Activated CD4-positive, alpha-beta T cell treated with anti-CD3 and anti-CD28 coated beads, Interleukin-2, amount 10 ng/mL, durations not matched to agents 24 days and 14 days (primary cell): ENCODE measurements at places on chromosomes 7 and 10. TPM values are rescaled to one million over a fixed set of nuclear protein-coding genes. Genes with fewer than 3 reads are reported as not detected.

GRCh38 chr10:86795353-86795752 lies 38.9 kb downstream of the BMPR1A start:
- DNase-seq: no peak

DNA sequence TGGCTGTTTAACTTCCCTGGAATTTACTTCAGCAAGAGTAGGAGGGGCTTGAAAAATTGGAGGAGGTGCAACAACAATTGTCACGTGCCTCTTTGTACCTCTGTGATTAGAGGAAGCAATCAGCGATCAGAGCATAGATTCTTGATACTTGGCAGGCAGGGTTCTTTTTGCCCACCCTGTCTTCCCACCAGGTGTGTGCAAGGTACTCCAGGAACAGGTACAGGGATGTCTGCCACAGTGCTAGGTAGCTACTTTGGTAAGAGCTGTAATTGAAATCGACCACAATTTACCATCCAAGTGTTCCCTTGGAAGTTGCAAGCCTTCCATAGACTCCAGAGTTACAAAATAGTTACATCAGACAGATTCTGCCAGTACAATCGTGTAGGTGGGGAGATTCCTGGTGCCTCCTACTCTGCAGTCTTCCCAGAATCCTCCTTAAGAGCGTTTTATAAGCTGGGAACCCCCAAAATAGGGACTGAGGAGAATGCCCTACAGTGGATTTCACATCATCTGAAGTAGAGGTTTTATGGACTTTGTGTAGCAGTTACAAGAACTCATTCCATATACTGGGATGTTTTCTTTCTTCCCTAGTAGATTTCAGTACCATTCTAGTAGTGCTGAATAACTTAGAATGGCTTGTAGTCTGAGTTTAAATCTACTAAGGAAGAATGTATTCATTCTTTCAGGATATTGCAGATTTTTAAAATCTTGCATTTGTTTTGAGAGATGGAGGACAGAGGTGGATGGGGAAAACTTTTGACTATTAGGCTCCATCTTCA lies 101.9 kb downstream of the EXOC4 start:
- no peak for DNase-seq

DNA sequence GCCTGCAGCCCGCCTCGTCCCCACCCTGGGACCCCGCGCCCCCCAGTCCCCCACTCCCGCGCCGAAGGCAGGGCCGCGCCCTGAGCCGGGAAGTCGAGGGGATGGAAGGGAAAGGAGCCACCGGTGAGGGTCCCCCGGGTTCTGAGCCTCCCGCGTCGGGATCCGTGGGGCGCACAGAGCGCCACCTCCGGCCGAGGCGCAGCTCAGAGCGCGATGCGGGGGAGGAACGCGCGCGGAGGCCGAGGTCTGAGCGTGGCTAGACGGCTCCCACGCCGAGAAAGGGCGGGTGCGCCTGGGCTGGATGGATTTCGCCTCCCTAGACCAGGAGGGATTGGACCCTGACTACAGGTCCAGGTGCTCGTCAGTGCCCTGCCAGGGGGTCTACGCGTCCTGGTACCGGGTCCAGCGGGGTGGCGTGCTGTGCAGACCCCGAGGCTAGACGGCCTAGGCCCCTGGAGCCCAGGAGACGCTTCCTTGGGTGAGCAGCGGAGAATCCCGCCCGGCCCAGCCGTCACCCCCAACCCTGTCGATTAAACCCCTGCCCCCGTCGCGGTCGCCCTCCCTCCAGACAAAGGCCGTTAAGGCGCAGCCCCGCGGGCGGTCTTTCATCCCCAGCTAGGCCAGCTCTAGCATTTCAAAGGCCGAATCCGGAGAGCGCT lies 986 bp upstream of the PDGFA start:
- DNase-seq: no peak

- no peak for DNase-seq
Measured at GRCh38 chr10:33026422-33026821, 68.4 kb upstream of the ITGB1 start.

DNA sequence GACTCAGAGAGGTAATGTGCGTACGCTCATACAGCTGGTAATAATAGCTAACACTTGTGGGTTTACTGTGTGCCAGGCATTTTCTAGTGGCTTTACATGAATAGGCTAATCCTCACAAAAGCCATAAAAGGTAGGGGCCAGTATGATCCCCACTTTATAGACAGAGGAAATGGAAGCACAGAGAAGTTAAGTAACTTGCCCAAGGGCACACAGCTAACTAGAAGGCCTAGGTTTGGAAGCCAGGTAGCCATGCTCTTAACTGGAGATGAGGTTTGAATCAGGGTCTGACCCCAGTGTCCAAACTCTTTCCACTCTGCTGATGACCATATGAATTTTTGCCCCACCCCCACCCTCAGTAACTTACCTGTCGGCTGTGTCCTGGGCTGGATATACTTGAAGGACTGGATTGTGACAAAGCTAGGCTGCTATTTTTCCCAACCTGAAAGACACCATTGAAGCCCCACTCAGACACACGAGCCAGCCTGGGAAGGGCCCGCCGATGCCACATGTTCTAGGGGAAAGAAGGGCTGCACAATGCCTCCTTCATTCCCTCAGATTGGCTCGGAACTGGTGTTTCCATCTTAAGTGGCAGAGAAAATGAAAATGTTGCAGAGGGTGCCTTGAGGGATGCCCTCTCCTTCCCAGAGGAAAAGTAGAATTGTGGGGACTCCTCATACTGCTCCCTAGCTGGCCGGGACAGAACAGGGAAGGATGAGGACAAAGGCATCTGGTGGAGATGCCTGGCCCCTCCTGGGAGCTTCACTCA lies 29.1 kb upstream of the EFCAB10 start:
- no peak for DNase-seq

GRCh38 chr7:102434039-102434486 lies 688 bp downstream of the ORAI2 start:
- peak; percentile 74 for DNase-seq

- no peak for DNase-seq
Measured at GRCh38 chr10:19791032-19791431, 25.2 kb upstream of the PLXDC2 start.

- DNase-seq: no peak
Measured at GRCh38 chr10:64394744-64395143, 873.5 kb downstream of the REEP3 start.

- no peak for DNase-seq
Measured at GRCh38 chr7:17946591-17946990, 6.3 kb upstream of the SNX13 start.

- no peak for DNase-seq
Measured at GRCh38 chr10:19658622-19659233, 157.5 kb upstream of the PLXDC2 start.

- no peak for DNase-seq
Measured at GRCh38 chr7:57400531-57401155, 49.3 kb upstream of the ZNF716 start.

DNA sequence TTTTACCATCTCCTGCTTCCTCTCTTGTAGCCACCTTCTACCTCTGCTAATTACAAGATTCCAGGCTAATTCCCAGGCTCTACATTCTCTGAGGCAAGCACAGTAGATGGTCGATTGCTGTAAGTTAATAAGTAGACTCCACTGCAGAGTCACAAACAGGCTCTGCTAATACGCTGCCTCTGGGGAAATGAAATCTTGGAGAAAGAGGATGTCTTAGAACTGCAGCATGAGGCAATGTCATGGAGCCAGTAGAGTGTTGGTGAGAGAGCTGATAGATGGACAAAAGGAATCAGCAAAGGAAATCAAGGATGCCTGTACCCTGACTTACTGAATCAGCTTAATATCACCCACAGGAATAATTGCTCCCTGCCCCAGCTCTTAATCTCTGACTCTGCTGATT lies 1260.3 kb downstream of the XPNPEP1 start:
- DNase-seq: no peak

DNA sequence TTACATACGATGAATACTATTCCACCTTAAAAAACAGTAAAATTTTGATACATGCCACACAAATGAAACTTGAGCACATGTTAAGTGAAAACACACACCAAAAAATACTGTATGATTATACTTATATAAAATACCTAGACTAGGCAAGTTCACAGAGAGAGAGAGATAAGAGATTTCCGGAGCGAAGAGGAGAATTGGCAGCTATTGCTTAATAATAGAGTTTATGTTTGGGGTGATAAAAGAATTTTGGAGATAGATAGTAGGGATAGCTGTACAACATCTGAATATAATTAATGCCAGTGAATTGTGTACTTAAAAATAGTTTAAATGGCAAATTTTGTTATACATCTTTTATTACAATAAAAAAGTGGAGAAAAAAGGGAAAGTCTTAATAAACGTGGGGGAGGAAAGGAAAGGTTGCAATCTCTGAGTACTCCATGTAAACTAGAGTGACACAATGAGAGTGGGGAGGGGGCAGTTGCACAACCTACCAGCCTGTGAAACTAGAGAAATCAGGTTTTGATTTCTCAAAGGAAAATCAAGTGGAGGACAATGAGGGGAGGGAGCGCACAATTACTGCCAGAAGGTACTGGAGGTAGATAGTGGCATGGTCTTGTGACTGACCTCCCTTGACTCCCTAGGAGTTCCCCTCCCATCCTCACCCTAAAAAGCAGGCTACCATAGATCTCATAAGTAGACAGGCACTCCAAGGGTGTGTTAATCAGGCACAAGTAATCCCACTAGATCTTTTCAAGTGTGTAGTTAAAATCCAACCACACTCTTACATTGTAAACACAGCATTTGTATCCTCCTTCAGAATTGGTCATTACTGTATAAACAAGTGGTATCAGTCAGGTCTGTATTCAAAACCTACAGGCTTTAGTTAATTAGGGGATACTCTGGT lies 31.6 kb upstream of the ANK3 start:
- DNase-seq: no peak

DNA sequence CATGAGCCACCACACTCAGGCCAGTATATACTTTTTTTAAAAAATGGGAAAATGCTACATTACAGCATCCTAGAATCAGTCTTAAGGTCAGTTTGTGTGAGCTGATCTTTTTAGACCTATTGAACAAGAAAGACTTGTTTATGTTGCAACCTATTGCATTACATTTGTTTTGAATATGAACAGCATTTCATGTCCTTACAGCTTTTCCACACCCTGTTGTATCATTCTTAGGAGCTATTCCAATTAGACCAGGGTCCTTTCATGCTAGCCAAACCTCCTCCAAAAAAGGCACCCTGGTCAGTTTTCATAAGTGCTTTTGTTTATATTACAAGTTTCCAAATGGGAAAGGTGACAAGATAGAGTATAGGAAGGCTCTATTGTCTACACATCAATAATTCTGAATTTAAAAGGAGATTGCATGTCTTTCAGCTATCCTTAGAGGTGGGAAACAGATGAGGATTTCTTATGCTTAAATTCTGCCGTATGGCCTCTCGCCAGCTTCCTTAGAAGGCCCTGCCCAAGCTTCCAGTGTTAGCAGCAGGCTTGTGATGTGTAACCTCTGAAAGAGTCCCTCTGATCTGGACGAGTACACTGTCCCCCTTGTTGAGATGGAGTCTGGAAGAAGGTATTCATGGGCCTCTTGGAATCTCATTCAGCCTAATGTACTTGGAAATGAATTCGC lies 171.9 kb downstream of the OTUD1 start:
- no peak for DNase-seq

DNA sequence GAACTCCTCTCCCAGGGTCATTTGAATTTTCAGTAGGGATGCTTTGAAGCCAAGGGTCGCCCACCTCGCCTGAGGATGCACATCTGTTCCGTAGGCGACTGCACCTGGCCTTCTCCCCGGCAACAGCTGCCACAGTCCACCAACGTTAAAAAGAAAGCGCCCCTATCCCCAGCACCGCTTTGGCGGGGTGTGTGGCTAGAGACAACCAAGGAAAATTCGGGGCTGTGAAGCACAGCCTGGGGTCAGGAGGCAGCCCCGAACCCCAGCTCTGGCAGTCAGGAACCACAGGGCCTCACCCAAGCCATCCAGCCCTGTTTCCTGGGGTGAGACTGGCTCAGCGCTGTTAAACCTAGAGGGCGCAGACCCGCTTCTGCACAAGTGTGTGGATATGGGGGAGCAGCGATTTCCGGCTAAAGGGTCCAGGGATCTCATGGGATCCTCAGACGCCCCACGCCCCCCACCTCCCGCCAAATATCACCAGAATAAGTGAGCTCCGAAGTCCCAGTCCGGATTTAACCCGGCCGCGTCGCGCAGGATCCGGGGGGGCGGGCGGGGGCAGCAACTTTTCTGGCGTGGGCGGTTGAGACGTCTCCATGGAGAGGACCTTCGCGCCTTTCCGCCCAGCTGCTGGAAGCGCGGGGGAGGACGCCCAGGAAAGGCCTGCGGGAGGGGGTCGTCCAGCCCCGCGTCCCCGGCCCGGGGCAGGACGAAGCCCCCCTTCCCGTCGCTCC lies 822 bp downstream of the ZC3HAV1L start:
- DNase-seq: peak; percentile 78

GRCh38 chr10:133529576-133529946 lies 2.4 kb downstream of the CYP2E1 start:
- no peak for DNase-seq

DNA sequence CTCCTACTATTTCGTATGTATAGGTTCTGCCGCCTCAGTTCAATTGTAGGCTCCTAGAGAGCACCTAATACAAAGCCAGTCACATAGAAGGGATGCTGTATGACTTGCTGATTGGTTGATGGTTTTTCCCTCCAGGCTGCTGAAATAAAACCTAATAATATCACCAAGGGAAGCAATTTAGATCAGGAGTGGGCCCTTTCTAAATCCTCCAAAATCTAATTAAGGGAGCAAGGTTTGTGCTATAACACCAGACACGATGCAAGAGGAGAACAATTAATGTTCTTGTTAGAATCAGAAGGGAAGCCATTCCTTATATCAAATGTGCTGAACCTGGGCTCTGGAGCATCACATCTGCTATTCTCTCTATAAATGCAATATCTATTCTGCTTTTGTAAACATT lies 42.0 kb upstream of the SLC13A1 start:
- DNase-seq: no peak

DNA sequence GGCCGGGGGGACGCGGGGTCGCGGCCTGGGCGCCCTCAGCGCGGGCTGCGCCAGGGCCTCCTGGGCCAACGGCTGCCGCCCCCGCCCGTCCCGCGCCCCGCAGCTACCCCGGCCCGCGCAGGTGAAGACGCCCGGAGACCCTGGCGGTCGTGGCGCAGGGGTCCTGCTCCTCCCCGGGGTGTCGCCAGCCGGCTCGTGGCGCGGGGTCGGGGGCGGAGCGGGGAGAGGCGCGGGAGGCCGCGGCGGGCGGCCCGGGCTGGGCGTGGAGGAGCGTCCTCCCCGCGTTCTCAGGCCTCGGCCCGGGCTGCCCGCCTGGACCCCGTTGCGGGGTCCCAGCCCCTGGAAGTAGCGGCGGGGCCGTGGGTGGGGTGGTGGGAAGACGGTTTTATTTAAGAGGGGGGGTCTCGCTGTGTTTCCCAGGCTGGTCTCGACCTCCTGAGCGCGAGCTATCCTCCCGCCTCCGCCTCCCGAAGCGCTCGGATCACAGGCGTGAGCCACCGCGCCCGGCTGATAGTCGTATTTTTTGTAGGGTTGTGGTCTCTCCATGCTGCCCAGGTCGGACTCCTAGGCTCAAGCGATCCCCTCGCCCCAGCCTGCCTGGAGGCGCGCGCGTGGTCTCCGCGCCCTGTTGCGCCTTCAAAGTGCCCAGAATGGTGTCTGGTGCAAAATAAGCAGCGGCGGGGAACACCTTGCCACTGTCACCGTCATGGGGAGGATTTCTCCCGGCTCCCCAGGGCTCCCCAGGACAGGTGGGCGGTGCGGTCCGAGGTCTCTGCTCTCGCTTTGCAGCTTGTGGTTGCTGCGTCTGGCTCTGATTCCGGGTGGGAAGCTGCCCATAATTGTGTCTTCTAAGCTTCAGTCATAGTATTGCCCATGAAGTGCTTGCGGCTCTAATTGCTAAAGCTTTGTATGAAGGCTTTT lies 15.3 kb upstream of the SUN1 start:
- peak; percentile 78 for DNase-seq

The PVRIG gene
- 20.9 and 21.6 TPM in 2 replicates for total RNA-seq

The GPR15LG gene
- not detected in 2 replicates for total RNA-seq

The CUL2 gene
- total RNA-seq: 50.2 and 50.4 TPM in 2 replicates

The VWA2 gene
- not detected in 2 replicates for total RNA-seq

The LRRD1 gene
- total RNA-seq: not detected in 2 replicates

The SLC26A3 gene
- total RNA-seq: not detected in 2 replicates

The ADARB2 gene
- total RNA-seq: not detected in 2 replicates

The ICA1 gene
- total RNA-seq: 0.62 and 0.72 TPM in 2 replicates
